SW 1271 (cell line): ENCODE measurements at places on chromosomes 3 and 15.

GRCh38 chr15:63256433-63257274 is 20.8 kb upstream of the APH1B start:
- peak; percentile 86 for DNase-seq

- no peak for DNase-seq
Measured at GRCh38 chr3:102478160-102478559, 43.3 kb downstream of the ZPLD1 start.

- no peak for DNase-seq
Measured at GRCh38 chr15:27563765-27564370, 535.2 kb downstream of the OCA2 start.

- DNase-seq, result no peak
Measured at GRCh38 chr15:28208583-28208982, 109.5 kb upstream of the OCA2 start.

DNA sequence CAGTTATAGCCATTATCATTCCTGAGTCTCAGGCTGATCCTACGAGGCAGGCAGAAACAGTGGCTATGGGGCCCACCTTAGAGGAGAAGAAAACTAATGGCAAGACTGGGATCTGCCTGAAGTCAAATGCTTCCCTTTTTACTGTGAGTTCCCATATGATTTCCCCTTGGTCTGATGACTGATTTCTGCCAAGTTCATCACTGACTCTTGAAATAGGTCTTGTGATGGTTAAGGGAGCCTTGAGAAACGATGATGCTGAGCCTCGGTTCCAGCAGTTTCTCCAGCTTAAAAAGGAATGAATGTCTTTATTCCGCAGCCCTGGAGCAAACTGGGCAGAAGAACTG is 29.4 kb upstream of the LDHAL6B start:
- no peak for DNase-seq

- no peak for DNase-seq
Measured at GRCh38 chr3:126432361-126433104, 37.8 kb downstream of the CFAP100 start.

DNA sequence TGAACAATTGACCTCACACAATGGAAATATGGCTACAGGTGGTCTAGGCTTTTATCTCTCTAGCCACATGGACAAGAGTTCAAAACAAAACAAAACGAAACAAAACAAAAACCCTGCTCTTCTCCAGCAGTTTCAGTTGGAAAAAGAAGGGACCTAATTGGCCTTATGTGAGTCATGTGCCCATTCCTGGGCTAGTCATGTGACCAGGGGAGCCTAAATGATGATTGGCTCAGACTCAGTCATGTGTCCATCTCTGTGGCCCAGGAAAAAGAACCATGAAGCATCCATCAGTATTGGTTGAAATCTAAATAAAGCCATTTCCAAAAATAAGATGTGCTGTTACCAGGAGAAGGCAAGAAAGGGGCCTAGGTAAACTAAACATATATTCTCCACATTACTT is 96.8 kb downstream of the ANXA2 start:
- DNase-seq, result no peak

- no peak for DNase-seq
Measured at GRCh38 chr3:44016818-44017217, 224.9 kb upstream of the TOPAZ1 start.

DNA sequence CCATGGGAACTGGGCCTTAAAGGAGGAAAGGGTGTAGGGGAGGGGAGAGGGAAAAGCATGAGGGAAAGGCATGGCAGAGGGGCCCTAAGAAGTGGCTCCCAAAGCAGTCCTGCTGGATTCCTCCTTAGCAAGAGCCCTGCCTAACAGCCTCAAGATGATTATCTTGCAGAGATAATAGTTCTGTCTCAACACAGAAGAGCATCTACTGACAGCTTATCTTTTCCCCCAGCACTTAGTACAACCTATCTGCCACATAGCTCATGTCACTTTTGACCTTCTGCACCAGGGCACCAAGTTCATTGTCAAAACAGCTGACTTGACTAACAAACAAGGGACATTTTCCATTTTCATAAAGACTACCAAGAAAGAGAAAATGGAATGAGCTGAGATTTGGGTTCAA is 86.3 kb downstream of the ANP32A start:
- DNase-seq, result no peak

DNA sequence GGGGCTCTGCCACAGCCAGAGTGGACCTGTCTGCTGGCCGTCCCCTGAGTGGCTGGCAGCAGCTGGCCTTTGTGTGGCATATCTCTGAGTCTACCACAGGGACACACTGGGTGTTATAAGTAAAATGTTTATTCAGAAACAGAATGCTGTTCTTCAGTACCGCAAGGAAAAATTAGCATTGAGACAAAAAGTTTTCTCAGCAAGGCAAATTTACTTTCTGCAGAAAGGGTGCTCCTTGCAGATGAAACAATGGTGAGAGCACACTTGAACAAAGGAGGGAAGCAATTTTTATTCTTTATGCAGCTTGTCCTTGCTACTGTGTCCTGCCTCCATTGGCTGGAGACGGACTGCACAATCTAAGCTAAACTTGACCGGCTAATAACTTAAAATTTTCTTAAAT is 4.0 kb downstream of the TMEM89 start:
- DNase-seq, result no peak

GRCh38 chr15:80059786-80060355 is 395 bp downstream of the ZFAND6 start:
- peak; percentile 29 for DNase-seq

DNA sequence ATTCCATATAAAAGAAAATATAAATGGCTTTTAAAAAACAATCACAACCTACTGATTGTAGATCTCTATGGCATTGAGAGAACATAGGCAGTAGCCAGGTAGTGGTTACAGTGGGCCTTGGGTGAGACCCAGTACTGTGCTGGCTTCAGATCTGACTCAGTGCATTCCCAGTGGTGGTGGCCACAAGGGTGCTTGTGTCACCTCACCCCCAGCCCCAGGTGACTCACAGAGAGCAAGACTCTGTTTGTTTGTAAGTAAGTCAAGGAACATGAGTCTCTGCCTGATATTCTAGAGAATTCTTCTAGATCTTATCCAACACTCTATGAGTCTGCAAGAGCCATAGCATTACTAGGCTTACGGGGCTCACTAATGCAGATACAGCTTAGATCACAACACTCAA is 118.8 kb upstream of the AZI2 start:
- no peak for DNase-seq

- DNase-seq, result peak; percentile 1
Measured at GRCh38 chr3:65342084-65342683, 654.4 kb upstream of the ADAMTS9 start.
